ENCODE measurements at places on chromosomes 11 and 22.

DNA sequence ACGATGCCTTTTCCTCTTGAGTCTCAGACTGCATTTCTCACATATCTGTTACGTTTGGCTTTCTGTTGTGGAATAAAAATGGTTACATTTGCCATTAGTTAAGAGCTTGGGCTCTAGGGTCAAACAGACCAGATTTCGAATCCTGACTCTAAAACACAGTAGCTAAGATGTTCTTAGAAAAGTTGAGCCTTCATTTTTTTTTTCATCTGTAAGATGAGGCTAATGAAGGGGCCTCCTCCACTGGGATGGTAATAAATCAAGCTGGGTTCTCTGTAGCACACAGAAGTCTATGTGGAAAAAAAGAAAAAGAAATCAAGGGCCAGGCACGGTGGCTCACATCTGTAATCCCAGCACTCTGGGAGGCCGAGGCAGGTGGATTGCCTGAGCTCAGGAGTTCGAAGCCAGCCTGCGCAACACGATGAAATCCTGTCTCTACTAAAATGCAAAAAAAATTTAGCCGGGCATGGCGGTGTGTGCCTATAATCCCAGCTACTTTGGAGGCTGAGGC is 49.9 kb upstream of the CAPRIN1 start:
- H3K36me3 ChIP-seq: no peaks in the 10 kb centered on the region
- H3K4me3 ChIP-seq: no peak overlapping the region
- no peaks in the 10 kb centered on the region for H3K4me1 ChIP-seq
- no peak overlapping the region for H3K27ac ChIP-seq
- H3K27me3 ChIP-seq: no peaks in the 10 kb centered on the region
- no peak for DNase-seq

- no peak for DNase-seq
- no peak overlapping the region for H3K4me3 ChIP-seq
- H3K27ac ChIP-seq: no peak overlapping the region
- no peaks in the 10 kb centered on the region for H3K36me3 ChIP-seq
- H3K4me1 ChIP-seq: peaks cover 2% of the 10 kb centered on the region
Measured at GRCh38 chr22:44395118-44396005, 82.6 kb upstream of the SHISAL1 start.

DNA sequence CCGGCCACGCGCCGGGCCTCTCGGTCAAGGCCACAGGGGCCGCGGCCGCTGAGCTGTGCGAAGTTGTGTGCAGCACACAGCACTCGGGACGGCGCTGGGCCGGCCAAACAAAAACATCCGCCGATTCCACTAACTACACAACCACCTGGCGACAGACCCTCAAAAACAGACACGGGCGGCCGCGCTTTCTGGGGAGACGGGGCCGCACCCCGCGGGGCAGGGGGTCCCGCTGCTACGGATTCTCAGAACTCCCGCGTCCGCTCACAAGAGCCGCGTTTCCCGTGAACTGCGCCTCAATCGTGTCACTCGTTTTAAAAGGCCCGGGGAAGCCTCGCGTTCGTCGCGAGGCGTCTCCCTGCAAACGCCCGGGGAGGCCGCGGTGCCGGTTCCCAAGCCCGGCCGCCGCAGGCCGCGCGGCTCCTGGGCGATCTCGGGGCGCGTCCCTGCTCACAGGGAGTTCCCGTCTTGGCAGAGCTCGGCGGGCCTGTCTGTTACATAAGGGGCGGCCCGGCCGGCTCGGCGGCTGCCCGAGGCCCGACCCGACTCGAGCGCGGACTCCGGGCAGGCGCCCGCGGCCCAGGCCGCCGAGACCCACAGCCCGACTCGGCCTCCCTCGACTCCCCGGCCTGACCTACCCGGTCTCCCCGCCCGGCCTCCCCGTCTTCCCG is 936 bp downstream of the BRD1 start:
- peaks cover 18% of the 10 kb centered on the region for H3K36me3 ChIP-seq
- H3K4me1 ChIP-seq: peaks cover 29% of the 10 kb centered on the region
- peak; percentile 41 for DNase-seq
- H3K27me3 ChIP-seq: peaks cover 5% of the 10 kb centered on the region

DNA sequence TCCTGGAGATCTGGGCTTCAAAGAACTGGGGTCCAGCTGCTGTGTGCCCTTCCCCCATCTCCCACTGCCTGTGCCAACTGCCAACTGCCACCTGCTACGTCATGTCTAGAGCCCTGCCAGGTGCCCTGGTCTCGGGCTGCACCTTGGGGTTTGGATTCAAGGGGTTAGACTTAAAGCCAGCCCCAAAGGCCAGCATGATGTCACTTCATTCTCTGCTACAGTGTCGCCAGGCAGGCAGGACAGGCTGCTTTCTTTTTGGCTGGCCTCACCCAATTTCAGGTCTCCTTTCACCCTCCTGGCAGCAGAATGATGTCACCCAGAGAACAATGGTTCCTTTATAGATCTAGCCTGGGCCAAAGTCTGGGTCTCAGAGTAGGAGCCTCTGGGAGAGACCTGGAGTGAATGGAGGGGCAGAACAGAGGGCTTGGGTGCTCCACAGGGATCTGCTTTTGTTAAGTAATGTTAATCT is 79.5 kb upstream of the CRYBB3 start:
- H3K4me3 ChIP-seq: peak overlapping the region; percentile 54
- H3K4me1 ChIP-seq: peaks cover 58% of the 10 kb centered on the region
- no peak for DNase-seq

GRCh38 chr11:45930031-45930794 is 7.8 kb downstream of the LARGE2 start:
- H3K36me3 ChIP-seq: peaks cover 14% of the 10 kb centered on the region
- H3K4me3 ChIP-seq: no peak overlapping the region
- H3K27ac ChIP-seq: peak overlapping the region; percentile 42

DNA sequence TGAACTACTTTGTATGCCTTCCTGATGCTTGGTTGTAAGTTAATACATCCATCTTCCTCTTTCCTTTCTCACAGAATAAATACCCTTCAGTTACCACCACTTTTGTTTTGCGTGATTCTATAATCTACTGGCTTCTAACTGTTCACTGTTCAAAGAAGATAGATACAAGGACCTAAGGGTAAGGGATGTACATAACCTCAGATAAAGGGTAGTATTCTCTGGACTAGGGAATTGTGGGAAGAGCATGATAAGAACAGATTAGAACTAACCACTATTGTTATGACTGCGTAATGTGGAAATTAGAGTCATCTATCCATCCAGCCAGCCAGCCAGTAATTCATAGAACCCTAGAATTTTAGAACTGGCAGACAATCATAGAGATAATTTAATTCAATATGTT is 36.4 kb downstream of the MAP6 start:
- no peaks in the 10 kb centered on the region for H3K36me3 ChIP-seq
- peaks cover 1% of the 10 kb centered on the region for H3K27me3 ChIP-seq
- DNase-seq: no peak
- H3K27ac ChIP-seq: no peak overlapping the region
- H3K4me3 ChIP-seq: no peak overlapping the region

DNA sequence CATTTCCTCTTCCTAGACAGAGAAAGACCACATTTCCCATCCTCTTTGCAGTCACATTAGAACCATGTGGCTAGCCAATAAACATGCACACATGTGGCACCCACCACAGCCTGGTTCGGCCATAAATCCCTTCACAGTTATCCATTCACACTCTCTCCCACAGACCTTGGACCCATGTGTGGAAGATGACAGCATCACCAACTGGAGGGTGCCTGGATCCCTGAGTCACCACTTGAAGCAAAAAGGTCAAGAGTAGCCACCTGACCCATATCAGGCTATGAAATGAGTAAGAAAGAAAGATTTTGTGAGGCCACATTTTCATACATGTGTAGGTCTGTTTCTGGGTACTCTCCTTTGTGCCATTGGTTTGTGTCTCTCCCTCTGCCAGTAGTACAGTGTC is 9.0 kb upstream of the TMEM121B start:
- peaks cover 4% of the 10 kb centered on the region for H3K27me3 ChIP-seq
- H3K36me3 ChIP-seq: peaks cover 11% of the 10 kb centered on the region
- peaks cover 3% of the 10 kb centered on the region for H3K4me1 ChIP-seq
- H3K27ac ChIP-seq: no peak overlapping the region
- no peak for DNase-seq

DNA sequence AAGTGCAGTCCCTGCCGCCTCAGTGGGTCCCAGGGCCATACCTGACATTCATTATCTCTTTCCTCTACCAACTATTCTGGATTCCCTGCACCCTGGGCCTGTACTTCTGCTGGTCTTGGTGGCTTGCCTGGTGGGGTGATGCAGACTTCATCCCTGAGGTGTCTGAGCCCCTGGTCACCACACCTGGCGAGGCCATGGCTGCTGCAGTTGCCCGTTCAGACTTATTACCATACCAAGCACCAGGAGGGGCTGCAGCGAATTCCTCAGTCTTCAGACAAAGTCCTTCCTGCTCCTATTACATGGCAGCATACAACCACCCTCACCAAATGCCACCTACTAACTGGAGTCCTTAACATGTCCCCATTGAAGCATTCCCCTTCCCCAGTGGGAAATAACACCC is 73.0 kb upstream of the SLC22A12 start:
- H3K36me3 ChIP-seq: no peaks in the 10 kb centered on the region
- no peak overlapping the region for H3K4me3 ChIP-seq

- H3K4me3 ChIP-seq: no peak overlapping the region
- no peak for DNase-seq
- H3K36me3 ChIP-seq: no peaks in the 10 kb centered on the region
- peaks cover 17% of the 10 kb centered on the region for H3K27me3 ChIP-seq
Measured at GRCh38 chr11:75200051-75200450, 40.5 kb upstream of the TPBGL start.

DNA sequence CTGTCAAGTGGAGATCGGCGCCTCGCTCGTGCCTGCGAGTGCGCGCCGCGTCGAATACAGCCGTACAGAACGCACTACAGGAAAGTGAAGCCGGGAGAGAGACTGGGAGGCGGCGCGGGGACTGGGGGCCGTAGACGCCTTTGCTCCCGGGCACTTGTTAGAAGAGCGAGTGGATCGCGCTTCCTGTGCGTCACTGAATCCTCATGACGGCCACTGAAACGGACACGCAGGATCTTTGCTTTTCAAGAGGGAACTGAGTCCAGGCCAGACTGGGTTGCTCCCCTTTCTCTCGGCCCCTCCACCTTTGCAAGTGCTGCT is 314 bp downstream of the RIC8A start:
- H3K4me3 ChIP-seq: peak overlapping the region; percentile 99
- peaks cover 36% of the 10 kb centered on the region for H3K4me1 ChIP-seq
- peak; percentile 49 for DNase-seq
- H3K36me3 ChIP-seq: peaks cover 23% of the 10 kb centered on the region
- H3K27ac ChIP-seq: peak overlapping the region; percentile 98

DNA sequence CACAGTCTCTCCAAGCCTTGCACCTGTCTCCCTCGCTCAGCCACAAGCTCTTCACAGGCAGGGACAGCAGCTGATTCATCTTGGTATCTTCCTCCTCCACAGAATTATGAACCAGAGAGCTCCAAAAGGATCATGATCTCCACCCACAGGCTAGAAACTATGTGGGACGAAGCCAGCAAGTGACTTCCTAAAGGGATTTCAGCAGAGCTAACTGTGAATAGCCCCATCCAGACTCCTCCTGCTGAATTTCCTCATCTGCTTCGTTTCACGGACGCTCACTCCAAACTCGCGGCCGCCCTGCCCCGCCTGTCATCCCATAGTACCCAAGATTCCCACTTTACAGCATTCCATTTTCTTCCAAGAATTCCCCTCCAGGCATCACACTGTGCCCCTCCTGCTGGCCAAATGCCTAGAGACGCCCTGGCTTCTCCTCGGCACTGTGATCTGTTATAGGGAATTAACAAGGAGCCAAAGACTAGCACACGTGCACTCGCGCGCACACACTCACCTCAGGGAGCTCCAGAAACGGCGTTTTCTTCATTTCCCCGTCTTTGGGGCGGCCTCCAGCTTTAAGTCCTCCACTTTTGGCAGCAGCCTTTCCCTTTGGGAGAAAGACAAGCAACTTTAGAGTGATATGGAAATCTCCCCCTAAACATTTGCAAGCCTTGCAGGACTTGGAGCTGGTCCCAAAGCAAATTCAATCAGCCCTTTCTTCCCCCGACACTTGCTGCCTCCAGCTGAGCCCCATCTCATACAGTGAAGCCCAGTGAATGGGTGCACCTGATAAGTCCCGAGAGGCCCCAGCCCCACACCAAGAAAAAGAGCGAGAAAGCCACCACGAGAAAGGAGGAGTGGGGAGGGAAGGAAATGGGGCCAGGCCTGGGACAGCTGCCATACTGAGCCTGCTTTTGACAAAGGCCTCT is 35.5 kb downstream of the SPATA19 start:
- H3K4me1 ChIP-seq: peaks cover 12% of the 10 kb centered on the region
- H3K4me3 ChIP-seq: no peak overlapping the region

DNA sequence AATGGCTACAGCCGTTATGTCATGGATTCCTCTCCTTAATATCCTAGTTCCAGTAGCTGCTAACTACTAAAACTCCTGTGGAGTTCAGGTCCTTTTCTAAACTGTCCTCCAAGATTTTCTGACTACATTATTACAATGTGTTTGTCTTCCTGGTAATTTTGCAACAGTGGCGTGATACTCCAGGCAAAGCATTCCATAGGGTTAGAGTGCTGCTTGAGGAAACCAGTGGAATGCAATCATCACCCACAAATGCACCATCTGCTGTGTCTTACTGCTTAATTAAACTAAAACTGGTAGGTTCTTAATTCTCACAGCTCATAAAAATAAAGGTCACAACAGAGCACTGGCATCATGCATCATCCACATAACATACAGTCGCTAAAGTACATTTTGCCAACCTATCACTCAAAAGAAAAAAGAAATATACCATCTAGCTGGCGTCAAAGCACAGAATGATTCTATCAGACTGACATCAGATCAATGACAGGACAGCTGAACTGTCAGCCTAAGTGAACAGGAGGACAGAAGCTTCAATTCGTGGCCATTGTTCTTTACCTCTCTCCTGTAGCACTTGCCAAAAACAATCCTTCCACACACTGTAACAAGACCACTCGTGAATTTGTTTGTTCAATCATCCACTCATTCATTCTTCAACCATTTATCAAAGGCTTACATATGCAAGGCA is 182.5 kb downstream of the CADM1 start:
- no peak for DNase-seq
- H3K4me1 ChIP-seq: peaks cover 4% of the 10 kb centered on the region
- H3K27ac ChIP-seq: no peak overlapping the region

GRCh38 chr11:61611309-61611708 is 30.4 kb upstream of the SYT7 start:
- no peaks in the 10 kb centered on the region for H3K36me3 ChIP-seq
- H3K27ac ChIP-seq: no peak overlapping the region
- no peak for DNase-seq
- H3K4me3 ChIP-seq: no peak overlapping the region
- H3K27me3 ChIP-seq: peaks cover 4% of the 10 kb centered on the region

GRCh38 chr11:121207485-121208115 is 85.0 kb upstream of the SC5D start:
- no peaks in the 10 kb centered on the region for H3K4me1 ChIP-seq
- no peaks in the 10 kb centered on the region for H3K36me3 ChIP-seq
- no peak overlapping the region for H3K27ac ChIP-seq
- H3K4me3 ChIP-seq: no peak overlapping the region
- no peak for DNase-seq
- no peaks in the 10 kb centered on the region for H3K27me3 ChIP-seq
